Right atrium auricular region (tissue), 2 donors: ENCODE measurements at places on chromosomes 6 and 20. TPM values are rescaled to one million over a fixed set of nuclear protein-coding genes. Genes with fewer than 3 reads are reported as not detected.
A peak's percentile ranks its signal among the peaks of the same experiment; 100 is the strongest.

ZNF341 gene
- total RNA-seq: 1.0 TPM

PSORS1C1 gene
- total RNA-seq: 1.5 TPM

ARHGAP40 gene
- not detected for total RNA-seq

SLC17A9 gene
- 1.8 TPM for total RNA-seq

C20orf173 gene
- total RNA-seq: not detected

CDSN gene
- total RNA-seq: not detected

GRCh38 chr6:89002523-89002922, 39.1 kb upstream of the RNGTT start:
- no peaks in the 10 kb centered on the region for H3K36me3 ChIP-seq
- H3K27me3 ChIP-seq: no peaks in the 10 kb centered on the region
- H3K4me1 ChIP-seq: no peaks in the 10 kb centered on the region
- H3K27ac ChIP-seq: no peak overlapping the region
- DNase-seq: no peak
- no peak overlapping the region for H3K4me3 ChIP-seq

DNA sequence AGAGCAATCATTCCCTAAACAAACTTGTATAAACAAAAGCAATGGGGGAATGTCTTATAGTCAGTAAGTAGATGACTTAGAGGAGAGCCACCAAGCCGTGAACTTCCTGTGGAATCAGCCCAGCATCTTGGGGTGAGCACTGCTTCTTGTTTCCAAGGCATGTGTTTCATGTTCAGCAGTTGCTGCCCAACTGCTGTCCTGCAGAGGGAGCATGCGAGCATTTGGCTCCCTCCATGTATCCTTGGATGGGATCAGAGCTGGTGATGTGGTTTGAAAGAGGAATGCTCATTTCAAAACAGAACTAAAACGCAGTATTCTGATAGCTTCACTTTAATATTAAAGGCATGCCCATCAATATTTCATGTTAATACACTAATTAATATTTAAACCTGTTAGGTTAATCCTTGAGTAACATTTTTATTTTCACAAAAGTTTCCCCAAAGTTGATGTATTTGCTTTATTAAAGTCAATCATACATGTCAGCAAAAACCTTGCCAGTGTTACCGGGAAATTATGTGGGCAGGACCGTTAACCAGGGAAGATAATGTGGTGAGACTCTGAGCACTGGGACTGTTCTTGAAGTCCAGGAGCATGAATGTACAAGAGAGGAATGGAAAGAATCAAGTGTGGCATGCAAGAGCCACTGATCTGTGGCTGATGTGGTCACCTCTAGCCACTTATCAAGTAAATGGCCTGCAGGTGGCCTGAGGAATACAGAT, 172.1 kb upstream of the GGTLC1 start:
- no peaks in the 10 kb centered on the region for H3K36me3 ChIP-seq
- no peaks in the 10 kb centered on the region for H3K4me1 ChIP-seq
- no peaks in the 10 kb centered on the region for H3K27me3 ChIP-seq
- H3K27ac ChIP-seq: no peak overlapping the region
- no peak overlapping the region for H3K4me3 ChIP-seq

DNA sequence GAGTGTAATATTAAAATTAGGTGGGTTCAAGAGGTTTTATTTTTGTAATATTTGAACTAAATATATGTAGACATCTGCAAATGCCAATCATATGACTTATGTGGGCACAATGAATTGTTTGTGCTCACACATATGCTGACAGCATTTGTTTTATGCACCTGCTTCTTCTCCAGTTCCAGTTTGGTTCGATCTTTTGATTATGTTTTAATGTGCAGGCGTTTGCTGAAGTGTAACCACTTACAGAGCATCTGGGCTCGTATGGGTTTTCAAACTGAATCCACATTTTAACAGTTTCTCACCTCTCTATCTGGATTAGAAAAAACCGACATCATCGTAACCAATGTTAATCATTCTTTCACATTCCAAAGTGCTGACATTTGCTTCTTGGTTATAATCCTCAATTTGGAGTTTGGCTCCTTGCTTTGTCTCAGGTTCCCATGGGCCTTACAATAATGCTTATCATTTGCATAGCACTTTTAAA, 129.1 kb upstream of the SPACA1 start:
- no peak overlapping the region for H3K4me3 ChIP-seq
- H3K36me3 ChIP-seq: no peaks in the 10 kb centered on the region
- H3K27ac ChIP-seq: no peak overlapping the region
- H3K27me3 ChIP-seq: no peaks in the 10 kb centered on the region

DNA sequence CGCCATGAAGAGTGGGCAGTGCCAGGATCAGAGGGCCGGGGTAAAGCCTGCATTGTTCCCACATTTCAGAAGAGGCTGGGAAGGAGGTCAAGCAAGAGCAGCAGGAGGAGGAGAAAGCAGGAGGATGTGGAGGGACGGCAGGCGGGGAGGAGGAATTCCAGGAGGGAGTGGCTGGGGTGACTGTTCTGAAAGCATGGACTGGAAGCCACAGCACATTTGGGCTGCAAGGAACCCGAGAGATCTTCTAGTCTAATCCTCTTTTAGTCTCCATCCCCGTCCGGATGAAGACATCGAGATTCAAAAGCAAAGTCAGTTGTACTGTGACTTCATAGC, 76.9 kb downstream of the FAM50B start:
- peak overlapping the region; percentile 64 for H3K27ac ChIP-seq
- no peaks in the 10 kb centered on the region for H3K36me3 ChIP-seq
- peak; percentile 66 for DNase-seq
- no peaks in the 10 kb centered on the region for H3K4me1 ChIP-seq
- no peak overlapping the region for H3K4me3 ChIP-seq

GRCh38 chr6:21079468-21080048, 514.0 kb upstream of the SOX4 start:
- no peaks in the 10 kb centered on the region for H3K4me1 ChIP-seq
- no peaks in the 10 kb centered on the region for H3K36me3 ChIP-seq
- H3K27ac ChIP-seq: no peak overlapping the region
- DNase-seq: no peak
- H3K27me3 ChIP-seq: no peaks in the 10 kb centered on the region

DNA sequence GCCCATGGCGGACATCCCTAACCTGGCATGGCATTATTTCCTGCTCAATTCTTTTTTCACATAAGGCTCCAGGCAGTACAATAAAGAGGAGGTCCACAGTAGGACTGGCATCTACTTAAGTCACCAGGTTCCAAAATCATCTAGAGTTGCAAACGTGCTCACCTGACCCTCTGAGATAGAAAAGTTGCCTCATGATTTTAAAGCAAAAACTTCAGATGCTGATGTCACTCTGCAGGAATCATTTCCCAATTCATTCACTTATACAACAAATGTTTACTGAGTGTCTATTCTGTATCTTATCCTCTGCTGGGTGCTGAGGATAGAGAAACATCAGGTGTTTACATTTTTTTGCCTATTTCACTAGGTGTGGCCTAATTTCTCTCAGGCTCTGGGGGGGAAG, 2.2 kb downstream of the ADGRF4 start:
- DNase-seq: no peak
- H3K27ac ChIP-seq: no peak overlapping the region
- no peaks in the 10 kb centered on the region for H3K36me3 ChIP-seq
- no peaks in the 10 kb centered on the region for H3K27me3 ChIP-seq
- H3K4me1 ChIP-seq: no peaks in the 10 kb centered on the region

DNA sequence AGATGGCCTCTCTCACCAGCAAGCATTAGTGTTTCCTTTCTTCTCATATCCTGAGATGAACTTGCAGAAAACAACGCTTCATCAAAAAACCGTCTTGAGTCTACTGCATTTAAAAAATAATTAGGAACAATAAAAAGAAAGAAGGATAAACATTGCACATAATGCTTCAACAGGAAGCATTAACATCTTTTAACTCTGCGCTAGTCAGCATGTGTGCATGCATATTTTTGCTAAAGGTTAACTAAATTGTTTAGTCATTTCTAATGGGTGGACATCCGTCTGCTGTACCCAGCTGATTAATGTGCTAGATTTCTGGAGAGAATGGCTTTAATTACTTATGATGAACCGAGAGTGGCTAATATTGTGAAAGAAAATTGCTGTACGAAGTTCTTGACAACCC, 349.3 kb downstream of the SOX4 start:
- no peak for DNase-seq
- no peaks in the 10 kb centered on the region for H3K27me3 ChIP-seq
- H3K4me1 ChIP-seq: no peaks in the 10 kb centered on the region
- H3K36me3 ChIP-seq: no peaks in the 10 kb centered on the region
- H3K27ac ChIP-seq: no peak overlapping the region
- no peak overlapping the region for H3K4me3 ChIP-seq

DNA sequence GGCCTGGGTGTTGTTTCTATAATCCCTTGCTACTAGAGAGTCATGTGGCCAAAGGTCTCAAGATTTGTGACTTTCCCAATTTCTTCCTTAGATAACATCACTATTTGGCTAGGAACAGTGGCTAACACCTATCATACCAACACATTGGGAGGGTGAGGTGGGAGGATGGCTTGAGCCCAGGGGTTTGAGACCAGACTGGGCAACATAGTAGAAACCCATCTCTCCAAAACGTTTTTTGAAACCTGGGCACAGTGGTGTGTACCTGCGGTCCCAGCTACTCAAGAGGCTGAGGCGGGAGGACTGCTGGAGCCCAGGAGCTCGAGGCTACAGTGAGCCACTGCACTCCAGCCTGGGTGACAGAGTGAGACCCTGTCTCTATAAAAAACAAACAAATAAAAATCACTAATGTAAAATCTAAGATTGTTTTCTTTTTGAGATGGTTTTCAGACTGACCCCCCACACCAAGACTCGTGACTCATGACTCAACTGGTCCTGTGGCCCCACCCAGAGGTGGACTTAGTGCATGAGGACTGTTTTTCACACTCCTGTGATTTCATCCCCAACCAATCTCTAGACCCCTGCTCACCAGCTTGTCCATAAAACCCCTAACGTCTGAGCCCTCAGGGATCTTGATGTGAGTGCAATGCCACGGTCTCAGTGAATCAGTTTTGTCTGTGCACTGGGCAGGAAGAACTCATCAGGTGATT, 48.3 kb upstream of the KIF16B start:
- no peak overlapping the region for H3K27ac ChIP-seq
- no peak for DNase-seq
- H3K4me3 ChIP-seq: no peak overlapping the region
- H3K27me3 ChIP-seq: no peaks in the 10 kb centered on the region

- H3K27ac ChIP-seq: peak overlapping the region; percentile 45
- H3K27me3 ChIP-seq: no peaks in the 10 kb centered on the region
- no peak overlapping the region for H3K4me3 ChIP-seq
- H3K36me3 ChIP-seq: no peaks in the 10 kb centered on the region
- peak; percentile 54 for DNase-seq
Observed at GRCh38 chr20:32972181-32973076, 31.8 kb downstream of the SUN5 start.

- no peaks in the 10 kb centered on the region for H3K4me1 ChIP-seq
- no peak overlapping the region for H3K4me3 ChIP-seq
- no peak overlapping the region for H3K27ac ChIP-seq
- H3K27me3 ChIP-seq: no peaks in the 10 kb centered on the region
Observed at GRCh38 chr6:147246853-147247635, 42.8 kb downstream of the STXBP5 start.

DNA sequence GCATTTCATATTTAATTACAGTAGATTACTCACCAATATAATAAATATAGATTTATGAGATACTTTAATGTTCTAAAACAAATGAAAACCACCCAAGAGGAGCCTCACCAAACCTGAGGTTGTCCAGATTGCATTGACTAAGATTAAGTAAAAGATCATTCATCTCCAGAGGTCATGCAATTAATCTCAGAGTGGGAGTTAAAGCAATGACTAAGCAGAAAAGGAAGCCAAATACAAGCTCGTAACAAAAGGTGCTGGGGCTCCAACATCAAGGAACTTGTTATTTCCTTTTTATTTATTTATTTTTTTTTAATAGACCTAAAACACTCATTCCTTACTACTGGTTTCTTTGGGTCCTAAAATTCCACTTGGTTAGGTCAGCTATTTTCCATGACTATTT, 57.7 kb downstream of the RSPO3 start:
- H3K27ac ChIP-seq: no peak overlapping the region
- H3K4me1 ChIP-seq: no peaks in the 10 kb centered on the region
- H3K36me3 ChIP-seq: no peaks in the 10 kb centered on the region
- H3K4me3 ChIP-seq: no peak overlapping the region
